ENCODE measurements at places on chromosomes 12 and 14. TPM values are rescaled to one million over a fixed set of nuclear protein-coding genes. Genes with fewer than 3 reads are reported as not detected.
A peak's percentile ranks its signal among the peaks of the same experiment; 100 is the strongest.

DNA sequence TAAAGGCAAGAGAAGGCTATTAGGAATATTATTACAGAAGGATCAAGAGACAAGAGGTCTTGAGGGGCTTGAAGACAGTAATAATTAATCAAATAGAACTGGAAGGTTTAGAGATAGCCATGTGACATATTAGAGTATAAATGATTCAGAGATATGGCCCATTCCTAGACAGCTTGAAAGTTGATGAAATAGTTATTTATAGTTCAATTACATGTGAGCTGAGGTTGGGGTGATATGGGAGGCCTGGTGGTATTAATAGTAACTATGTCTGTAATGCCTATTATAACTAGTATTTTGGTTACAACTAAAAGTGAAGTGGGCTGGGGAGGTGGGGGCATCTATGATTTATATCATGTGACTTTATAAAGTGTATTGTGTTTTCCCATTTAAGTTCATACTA, 14.1 kb upstream of the MIS18BP1 start:
- DNase-seq, result no peak

DNA sequence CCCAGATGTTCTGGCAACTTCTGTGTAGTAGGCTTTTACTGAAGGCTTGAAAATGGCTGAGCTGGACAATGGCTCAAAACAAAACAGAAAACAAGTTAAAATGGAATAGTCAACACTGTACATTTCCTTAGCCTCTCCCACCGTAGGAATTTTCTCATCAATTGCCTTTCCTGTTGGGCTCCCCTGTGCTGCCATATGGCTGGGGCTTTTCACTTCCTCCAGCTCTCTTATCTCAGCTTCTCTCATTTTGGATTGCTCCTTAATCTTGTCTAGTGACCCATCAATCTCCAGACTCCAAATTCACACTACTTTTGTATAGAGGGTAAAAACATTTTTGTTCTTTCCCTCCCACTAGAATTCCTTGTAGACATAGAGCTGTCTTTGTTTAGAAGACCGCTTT, 50.4 kb upstream of the RPH3A start:
- DNase-seq, result no peak

DNA sequence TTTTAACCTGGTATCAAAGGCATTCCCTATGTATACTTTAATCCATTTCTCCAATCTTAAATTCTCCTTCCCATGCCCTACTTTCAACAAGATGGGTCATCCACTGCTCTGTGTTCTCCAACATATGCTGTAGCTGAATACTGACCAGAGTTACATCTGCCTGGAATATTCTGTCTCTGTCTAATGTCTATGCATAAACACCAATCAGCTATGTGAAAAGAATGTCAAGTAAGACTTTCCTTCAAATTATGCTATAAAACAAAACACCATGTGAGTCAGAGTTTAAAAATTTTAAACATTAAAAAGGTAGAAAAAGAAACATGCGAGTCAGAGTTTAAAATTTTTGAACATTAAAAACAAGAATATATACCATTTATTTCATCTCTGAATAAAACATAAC, 19.3 kb downstream of the NT5DC3 start:
- no peak for DNase-seq

DNA sequence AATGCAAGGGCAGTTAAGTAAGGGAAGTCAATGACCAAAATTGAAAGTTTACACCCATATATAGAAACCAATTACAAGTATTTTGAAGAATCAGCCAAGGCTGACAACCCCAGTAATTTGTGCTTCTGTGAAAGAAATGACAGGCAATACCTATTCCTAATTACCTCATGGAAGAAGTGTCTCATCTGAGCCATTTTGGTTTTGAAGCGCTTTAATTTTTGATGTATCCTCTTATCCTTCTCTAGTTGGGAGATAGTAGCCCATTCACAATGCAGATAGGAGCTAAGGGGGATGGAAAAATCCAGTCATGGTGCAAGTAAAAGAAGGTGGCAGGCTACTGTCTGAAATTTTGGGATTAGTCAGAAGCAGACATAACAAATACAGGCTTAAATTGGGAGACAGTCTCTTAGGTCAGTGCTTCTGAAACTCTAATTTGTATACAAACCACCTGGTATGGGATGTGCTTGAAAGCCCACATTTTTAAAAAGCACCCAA, 30.4 kb upstream of the SUPT16H start:
- no peak for DNase-seq

DNA sequence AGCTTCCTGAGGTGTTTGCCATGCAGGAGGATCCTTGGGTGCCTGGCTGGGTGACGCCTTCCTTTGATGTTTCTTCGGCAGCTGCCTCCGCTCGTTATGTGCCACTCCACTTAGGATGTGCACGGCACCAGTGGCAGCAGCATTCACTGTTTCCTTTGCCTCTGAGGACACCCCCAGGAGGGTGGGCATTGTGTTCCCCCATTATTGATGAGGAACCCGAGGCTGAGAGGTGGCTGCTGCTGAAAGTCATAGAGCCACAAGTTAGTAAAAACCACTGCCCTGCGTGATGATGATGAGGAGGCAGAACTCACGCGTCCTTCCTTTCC, 41.2 kb downstream of the EP400 start:
- DNase-seq, result no peak

DNA sequence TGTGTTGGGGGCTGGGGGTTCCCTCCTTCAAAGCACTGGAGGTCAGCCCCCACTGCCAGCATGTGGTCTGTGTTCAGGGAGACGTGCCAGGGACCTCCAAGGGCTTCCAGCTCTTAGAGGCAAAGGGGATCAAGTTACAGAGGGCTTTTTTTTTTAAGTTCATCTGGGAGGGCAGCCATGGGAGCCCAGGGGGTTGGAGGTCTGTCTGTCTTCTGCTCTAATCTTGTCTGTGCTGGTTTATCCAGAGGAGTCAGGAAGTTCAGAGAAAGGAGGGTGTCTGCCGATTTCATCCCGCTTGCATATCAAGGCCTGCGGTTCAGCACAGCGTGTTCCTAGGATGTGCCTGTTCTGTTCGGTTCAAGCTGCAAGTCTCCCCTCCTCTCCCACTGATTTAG, 72.2 kb downstream of the TMEM132C start:
- peak; percentile 49 for DNase-seq

GRCh38 chr14:39266525-39266870, 32.8 kb downstream of the MIA2 start:
- DNase-seq, result no peak

- DNase-seq, result no peak
Observed at GRCh38 chr14:104794631-104794992, 936 bp downstream of the AKT1 start.

- DNase-seq, result peak; percentile 81
Observed at GRCh38 chr12:26878661-26879119, 45.7 kb upstream of the ITPR2 start.

DNA sequence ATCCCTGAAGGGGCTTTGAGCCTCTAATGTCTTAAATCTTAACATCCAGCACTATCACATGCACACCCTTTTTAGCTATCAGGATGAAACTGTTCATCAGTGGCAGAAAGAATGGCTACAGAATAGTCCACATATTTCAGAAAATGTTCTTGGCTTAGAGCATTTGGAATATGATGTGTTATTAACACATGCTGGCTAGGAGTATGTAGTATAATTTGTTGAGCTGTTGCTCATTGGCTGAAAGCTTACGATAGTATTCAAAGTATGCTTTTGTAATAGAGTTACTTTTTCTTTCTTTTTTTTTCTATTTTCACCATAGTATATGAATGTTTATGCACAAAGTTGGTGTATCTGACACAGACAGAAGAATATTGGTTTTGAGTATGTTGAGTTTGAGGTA, 55.1 kb downstream of the MNAT1 start:
- no peak for DNase-seq

GRCh38 chr14:63877550-63877939, 24.7 kb downstream of the SYNE2 start:
- DNase-seq, result no peak

GRCh38 chr12:7190268-7191055, 976 bp downstream of the PEX5 start:
- no peak for DNase-seq

WNT1 gene
- total RNA-seq, result not detected

OAS2 gene
- 9.3 TPM for total RNA-seq

BIN2 gene
- 7.2 TPM for total RNA-seq

RBP5 gene
- total RNA-seq, result 0.20 TPM

NANOG gene
- total RNA-seq, result 0.20 TPM
